ENCODE measurements at places on chromosomes 1 and 21. TPM values are rescaled to one million over a fixed set of nuclear protein-coding genes. Genes with fewer than 3 reads are reported as not detected.

The FHAD1 gene
- 1.1 TPM for total RNA-seq

The GRHL3 gene
- total RNA-seq: not detected

The FMO1 gene
- total RNA-seq: not detected

The PDZK1IP1 gene
- total RNA-seq: not detected

The ATP6V1G3 gene
- total RNA-seq: not detected

The ERICH3 gene
- not detected for total RNA-seq

The AK5 gene
- 59.4 TPM for total RNA-seq

The PRR9 gene
- not detected for total RNA-seq

The GPR153 gene
- total RNA-seq: 1.6 TPM

The CASQ2 gene
- total RNA-seq: not detected

The ALX3 gene
- total RNA-seq: not detected

The EPHA10 gene
- not detected for total RNA-seq

The FGR gene
- 24.3 TPM for total RNA-seq

The CAMK1G gene
- total RNA-seq: not detected

- DNase-seq: peak; percentile 18
- H3K27ac ChIP-seq: no peak overlapping the region
- no peaks in the 10 kb centered on the region for H3K27me3 ChIP-seq
- no peaks in the 10 kb centered on the region for H3K36me3 ChIP-seq
Measured at GRCh38 chr1:203593723-203594122, 32.9 kb upstream of the ATP2B4 start.

DNA sequence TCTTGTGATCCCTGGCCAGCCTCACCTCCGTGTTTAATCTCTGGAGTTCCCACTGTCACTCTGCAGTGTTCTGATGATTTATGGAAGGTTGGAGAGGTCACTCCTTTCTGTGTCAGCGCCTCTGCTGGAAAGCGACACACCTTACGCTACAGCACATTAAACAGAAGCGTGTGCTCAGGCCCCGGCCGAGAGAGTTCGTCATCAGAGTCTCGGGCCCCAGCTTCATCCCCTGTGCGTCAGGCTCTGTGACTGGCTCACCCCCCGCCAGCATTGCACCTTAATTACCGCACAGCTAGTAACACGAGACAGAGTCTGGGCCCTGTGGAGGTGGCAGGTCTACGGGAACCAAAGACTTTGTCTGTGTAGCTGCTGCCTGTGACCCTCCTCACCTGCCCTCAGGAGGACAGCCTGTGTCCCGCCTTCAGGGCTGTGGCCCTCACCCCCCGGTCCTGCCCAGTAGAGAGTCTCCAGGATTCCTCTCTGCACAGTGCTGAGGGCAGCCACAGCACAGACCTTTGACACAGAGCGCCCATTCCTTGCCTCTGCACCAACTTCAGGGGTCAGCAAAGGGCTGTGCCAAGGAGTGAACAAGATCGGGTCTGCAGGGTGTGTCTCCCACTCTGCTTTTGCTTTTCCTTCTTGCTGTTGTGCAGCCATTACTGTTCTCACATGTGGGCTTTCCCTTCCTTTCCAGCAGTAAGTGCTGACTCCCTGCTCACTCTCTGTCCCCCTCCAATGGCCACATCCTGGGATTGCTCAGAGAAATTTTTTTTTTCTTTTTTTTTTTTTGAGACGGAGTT, 157.6 kb downstream of the PGBD5 start:
- H3K4me3 ChIP-seq: no peak overlapping the region
- no peak for DNase-seq
- H3K4me1 ChIP-seq: peaks cover 4% of the 10 kb centered on the region
- no peaks in the 10 kb centered on the region for H3K27me3 ChIP-seq

DNA sequence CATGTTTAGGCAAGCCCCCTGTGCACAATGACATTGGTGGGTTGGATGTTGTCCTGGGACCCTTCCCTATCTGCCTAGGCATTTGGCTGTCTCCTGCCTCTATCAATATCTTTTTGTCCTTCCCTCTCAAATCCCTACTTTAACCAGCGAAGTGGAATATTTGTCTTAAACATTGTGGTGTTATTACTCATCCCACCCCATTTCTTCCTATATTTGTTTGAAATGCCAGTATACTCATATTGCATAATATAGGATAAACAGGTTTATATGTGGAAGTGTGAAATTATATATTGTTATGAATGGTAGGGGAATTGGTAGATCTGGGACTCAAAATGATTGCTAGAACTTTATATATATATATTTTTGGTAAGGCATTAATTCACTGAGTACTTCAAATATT, 80.0 kb downstream of the ADGRL2 start:
- no peaks in the 10 kb centered on the region for H3K36me3 ChIP-seq
- no peak overlapping the region for H3K4me3 ChIP-seq
- H3K27me3 ChIP-seq: no peaks in the 10 kb centered on the region

GRCh38 chr1:30014031-30014430, 709.4 kb downstream of the MATN1 start:
- no peak overlapping the region for H3K4me3 ChIP-seq
- H3K27ac ChIP-seq: no peak overlapping the region
- H3K4me1 ChIP-seq: no peaks in the 10 kb centered on the region
- H3K36me3 ChIP-seq: no peaks in the 10 kb centered on the region

DNA sequence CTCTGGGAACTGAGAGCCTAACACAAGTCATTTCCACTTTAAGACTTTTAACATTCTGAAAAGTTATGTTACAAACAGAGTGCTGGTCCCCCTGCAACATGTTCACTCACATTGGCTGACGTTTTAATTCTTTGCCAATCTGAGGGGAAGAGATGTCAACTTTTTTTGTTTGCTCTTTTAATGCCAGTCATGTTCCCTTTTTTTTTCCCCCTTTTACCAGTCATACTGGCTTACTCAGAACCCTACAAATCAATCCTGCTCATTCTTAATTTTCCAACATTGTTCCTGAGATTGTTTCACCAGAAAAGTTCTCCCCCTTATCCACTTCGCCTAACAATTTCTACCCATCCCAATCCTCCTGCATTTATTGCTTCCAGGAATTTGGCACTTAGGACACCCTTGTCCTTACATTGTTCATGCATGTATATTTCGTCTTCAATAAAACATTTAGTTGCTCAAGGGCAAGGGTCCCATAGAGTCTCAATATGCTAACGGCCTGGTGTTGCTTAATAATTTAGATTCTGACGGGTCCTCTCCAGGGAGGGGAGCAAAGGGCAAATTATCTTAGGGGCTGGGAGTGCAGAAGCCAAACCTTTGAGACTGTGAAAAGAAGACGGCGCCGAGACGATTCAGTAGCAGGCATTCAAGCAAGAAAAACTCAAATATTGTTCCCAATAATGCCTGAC, 624 bp upstream of the CR1L start:
- no peaks in the 10 kb centered on the region for H3K36me3 ChIP-seq
- peaks cover 6% of the 10 kb centered on the region for H3K27me3 ChIP-seq
- H3K27ac ChIP-seq: no peak overlapping the region
- peak overlapping the region; percentile 66 for H3K4me3 ChIP-seq
- peaks cover 9% of the 10 kb centered on the region for H3K4me1 ChIP-seq

GRCh38 chr1:29326123-29326522, 89.8 kb downstream of the PTPRU start:
- H3K27me3 ChIP-seq: no peaks in the 10 kb centered on the region
- no peak for DNase-seq
- H3K4me1 ChIP-seq: no peaks in the 10 kb centered on the region
- H3K4me3 ChIP-seq: no peak overlapping the region

DNA sequence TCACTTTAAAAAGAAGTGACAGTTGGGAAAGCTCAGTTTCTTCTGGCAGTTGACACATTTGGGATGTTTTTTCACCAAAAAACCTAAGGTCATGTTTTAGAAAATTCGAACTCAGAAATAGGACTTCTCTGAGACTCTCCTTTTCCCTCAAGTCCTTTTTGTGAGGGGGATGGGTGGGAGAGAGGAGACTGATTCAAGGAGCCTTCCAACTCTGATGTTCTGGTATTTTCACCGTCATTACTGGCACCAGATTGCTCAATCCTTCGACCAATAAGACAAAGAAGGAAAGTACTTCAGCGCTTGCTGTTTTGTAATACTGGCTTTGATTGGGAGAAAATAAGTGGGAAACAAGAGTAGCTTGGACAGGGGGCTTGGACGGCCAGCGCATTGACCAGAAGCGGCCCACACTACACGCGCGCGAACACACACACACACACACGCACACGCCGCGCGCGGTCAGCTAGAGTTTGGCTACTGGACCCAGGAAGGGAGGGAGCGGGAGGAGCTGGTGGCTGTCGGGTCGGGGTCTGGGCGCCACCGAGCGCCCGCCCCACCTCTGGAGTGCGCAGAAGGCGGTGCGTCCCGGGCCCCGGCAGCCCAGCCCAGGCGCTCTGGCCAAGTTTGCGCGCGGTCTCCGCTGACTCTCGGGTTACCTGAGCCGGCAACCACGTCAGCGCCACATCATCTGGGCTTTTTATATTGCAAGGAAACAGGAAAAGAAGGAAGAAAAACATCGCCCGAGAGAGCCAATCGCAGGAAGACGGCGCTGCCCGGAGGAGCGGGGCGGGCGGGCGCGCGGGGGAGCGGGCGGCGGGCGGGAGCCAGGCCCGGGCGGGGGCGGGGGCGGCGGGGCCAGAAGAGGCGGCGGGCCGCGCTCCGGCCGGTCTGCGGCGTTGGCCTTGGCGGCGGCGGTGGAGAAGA, at the start of gene KCNK1:
TSS of gene KCNK1 (plus strand) at position 855 of the 921 bp plus-strand sequence. CDS start at position 921, 66 bp downstream.
- H3K4me3 ChIP-seq: no peak within 1 kb of the TSS
- H3K4me1 ChIP-seq: no peaks in the 10 kb centered on the region
- H3K27me3 ChIP-seq: no peaks in the 10 kb centered on the region
- H3K36me3 ChIP-seq: no peaks in the 10 kb centered on the region
- H3K27ac ChIP-seq: no peak within 1 kb of the TSS

GRCh38 chr1:156803086-156803851, 13.4 kb downstream of the SH2D2A start:
- H3K4me3 ChIP-seq: no peak overlapping the region
- H3K27me3 ChIP-seq: no peaks in the 10 kb centered on the region
- peaks cover 7% of the 10 kb centered on the region for H3K36me3 ChIP-seq
- DNase-seq: no peak

DNA sequence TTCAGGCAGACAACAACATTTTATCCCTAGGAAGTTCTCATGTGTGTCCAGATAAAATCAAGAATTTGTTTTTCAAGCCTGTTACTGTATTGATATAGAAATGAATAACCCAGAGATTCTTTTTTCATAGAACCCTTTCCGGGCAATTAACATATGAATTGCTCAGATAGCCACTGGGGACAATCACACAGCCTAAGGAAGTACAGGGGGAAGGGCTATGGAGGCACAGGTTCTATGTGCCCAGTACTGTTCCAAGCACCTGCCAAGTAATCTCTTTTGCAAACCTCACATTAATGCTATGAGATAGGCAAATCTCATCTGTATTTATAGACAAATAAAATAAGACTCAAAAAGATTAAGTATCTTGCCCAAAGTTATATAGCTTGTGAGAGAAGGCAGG, 84.9 kb downstream of the NTNG1 start:
- no peak overlapping the region for H3K4me3 ChIP-seq
- no peaks in the 10 kb centered on the region for H3K27me3 ChIP-seq
- no peak for DNase-seq
- no peak overlapping the region for H3K27ac ChIP-seq

GRCh38 chr1:207959141-207959825, 48.4 kb upstream of the CD34 start:
- peak overlapping the region; percentile 27 for H3K4me3 ChIP-seq
- DNase-seq: peak; percentile 16
- peaks cover 7% of the 10 kb centered on the region for H3K27me3 ChIP-seq
- H3K27ac ChIP-seq: no peak overlapping the region
- H3K36me3 ChIP-seq: no peaks in the 10 kb centered on the region

DNA sequence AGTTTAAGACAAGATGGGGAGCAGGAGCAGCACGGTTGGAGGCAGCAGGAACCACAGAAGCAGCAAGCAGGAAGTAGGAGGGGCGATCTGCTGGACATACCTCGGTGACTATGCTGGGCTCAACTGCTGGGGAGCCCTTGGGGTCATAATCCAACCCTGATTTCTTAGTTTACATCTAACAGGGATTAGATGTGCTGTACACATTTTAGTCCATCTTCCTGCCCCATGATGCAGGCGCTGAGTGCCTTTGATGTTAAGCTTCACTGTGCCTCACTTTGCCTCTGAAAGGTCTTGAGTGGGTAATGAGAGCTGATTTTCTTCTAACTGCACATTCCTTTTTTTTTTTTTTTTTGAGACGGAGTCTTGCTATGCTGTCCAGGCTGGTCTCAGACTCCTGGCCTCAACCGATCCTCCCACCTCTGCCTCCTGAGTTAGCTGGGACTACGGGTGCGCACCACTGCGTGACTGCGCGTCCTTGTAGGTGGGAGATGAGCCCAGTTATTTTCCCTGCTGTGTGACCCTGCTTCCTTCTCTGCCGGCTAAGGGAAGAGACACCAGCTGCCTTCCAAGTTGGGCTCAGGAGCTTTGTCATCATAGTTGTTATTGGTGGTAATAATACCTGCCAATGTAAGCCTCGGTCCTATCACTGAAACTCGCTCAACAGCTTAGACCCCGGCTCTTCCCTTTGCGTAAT, 1.1 kb upstream of the RCAN3 start:
- H3K27ac ChIP-seq: peak overlapping the region; percentile 99
- H3K4me1 ChIP-seq: peaks cover 44% of the 10 kb centered on the region
- no peaks in the 10 kb centered on the region for H3K27me3 ChIP-seq
- peak; percentile 57 for DNase-seq

- DNase-seq: no peak
- H3K36me3 ChIP-seq: no peaks in the 10 kb centered on the region
- H3K27me3 ChIP-seq: no peaks in the 10 kb centered on the region
- H3K27ac ChIP-seq: no peak overlapping the region
- no peak overlapping the region for H3K4me3 ChIP-seq
Measured at GRCh38 chr1:21384620-21385019, 55.3 kb upstream of the NBPF3 start.

GRCh38 chr21:38658511-38658910, 147.2 kb upstream of the ETS2 start:
- H3K27me3 ChIP-seq: peaks cover 4% of the 10 kb centered on the region
- no peaks in the 10 kb centered on the region for H3K36me3 ChIP-seq
- no peak for DNase-seq
- H3K27ac ChIP-seq: no peak overlapping the region
- H3K4me1 ChIP-seq: no peaks in the 10 kb centered on the region

- DNase-seq: no peak
- no peak overlapping the region for H3K27ac ChIP-seq
- no peaks in the 10 kb centered on the region for H3K27me3 ChIP-seq
- no peaks in the 10 kb centered on the region for H3K36me3 ChIP-seq
Measured at GRCh38 chr1:53148123-53148522, 5.7 kb upstream of the SLC1A7 start.

- DNase-seq: no peak
- H3K4me1 ChIP-seq: no peaks in the 10 kb centered on the region
- H3K36me3 ChIP-seq: no peaks in the 10 kb centered on the region
- no peak overlapping the region for H3K4me3 ChIP-seq
Measured at GRCh38 chr1:92346866-92347640, 48.2 kb downstream of the RPAP2 start.

DNA sequence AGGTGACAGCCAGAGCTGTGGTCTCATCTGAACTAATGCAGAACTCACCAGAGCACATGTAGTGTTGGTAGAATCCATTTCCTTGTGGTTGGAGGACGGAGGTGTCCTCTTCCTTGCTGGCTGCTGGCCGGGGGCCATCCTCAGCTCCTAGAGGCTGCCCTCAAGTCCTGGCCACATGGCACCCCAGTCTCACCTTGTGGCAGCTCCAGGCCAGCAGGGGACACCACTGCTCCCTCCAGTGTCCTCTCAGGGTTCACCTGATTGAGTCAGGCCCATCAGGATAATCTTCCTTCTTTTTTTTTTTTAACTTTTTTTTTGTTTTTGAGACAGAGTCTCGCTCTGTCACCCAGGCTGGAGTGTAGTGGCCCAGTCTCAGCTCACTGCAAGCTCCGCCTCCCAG, 2.9 kb downstream of the KCNE1 start:
- no peak for DNase-seq
- no peak overlapping the region for H3K27ac ChIP-seq
- no peaks in the 10 kb centered on the region for H3K36me3 ChIP-seq

Data from naive thymus-derived CD4-positive, alpha-beta T cell (primary cell).